ENCODE measurements at places on chromosomes 7 and 10.
A peak's percentile ranks its signal among the peaks of the same experiment; 100 is the strongest.

GRCh38 chr7:50394315-50394714, 55.8 kb downstream of the FIGNL1 start:
- DNase-seq: no peak

GRCh38 chr7:91894781-91895480, 14.4 kb upstream of the MTERF1 start:
- DNase-seq: no peak

DNA sequence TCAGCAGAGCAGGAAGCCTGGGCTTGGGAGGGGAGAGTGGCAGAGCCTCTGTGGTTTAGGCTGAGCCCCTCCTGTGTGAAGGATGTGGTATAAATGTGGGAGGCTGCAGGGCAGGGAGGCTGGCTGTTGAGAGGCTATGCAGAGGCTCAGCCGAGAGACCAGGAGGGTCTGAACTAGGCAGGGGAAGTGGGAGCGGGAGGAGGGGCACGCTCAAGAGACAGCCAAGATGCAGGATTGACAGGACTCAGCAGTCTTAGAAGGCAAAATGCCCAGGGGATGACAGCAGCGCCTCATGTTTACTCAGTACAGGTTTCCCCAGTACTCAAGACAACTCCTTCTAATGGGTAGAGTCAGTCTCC, 24.3 kb downstream of the BTBD16 start:
- DNase-seq: no peak

DNA sequence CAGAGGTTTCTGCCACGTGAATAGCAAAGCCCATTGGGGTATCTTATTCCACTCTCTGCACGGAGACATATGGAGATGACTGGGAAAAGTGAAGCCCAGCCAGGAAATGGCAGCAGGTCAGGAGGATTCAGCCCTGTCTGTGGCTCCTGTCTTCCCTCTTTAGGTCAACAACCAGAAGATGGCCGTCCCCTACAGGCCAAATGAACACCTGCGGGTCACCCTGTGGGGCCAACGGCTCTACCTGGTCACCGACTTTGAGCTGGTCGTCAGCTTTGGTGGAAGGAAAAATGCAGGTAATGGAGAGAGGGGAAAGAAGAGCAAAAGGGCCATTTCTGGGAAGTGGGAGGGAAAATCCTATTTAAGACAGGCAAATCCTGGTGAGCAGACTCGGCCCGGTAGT, 38.3 kb downstream of the EPHB4 start:
- no peak for DNase-seq

DNA sequence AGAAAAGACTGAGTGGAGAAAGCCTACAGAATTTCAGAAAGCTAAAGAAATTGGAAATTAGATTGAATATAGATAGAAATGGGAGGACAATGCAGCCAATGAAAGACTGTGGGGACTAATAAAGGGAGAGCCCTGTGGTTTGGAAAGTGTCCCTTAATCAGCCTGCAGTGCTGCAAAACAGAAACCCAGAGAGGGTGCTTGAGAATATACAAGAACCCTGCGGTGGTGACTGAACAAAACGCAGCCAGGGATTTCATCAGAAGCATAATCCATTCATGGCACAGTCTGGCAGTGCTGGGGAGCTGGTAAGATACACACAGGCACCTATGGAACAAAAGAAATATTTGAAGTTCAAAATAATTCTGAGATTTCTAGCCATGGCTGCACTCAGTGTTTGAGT, 19.1 kb downstream of the CEP41 start:
- DNase-seq: peak; percentile 77

- DNase-seq: no peak
These were observed 1.4 kb downstream of the SSC4D start for GRCh38 chr7:76408121-76408560.

- DNase-seq: no peak
These were observed 48.1 kb upstream of the COMTD1 start for GRCh38 chr10:75283671-75284470.

DNA sequence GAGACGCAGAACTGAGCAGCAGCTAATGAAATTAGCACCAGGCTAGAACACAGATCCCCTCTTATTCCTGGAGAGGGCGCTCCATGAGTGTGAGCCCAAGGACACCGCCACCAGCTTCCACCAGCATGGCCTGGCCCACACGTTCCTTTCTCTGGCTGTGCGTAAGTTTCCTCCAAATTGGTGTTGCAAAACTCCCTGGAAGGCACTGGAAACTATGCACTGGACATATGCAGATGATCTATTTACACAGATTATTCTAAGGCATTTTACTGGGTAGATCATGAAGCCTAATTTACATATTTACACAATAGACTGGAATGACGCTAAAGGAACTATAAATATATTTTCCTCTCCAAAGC, 455.6 kb upstream of the FOXK1 start:
- DNase-seq: no peak

- no peak for DNase-seq
These were observed 177.1 kb upstream of the TRIM24 start for GRCh38 chr7:138282997-138283396.

DNA sequence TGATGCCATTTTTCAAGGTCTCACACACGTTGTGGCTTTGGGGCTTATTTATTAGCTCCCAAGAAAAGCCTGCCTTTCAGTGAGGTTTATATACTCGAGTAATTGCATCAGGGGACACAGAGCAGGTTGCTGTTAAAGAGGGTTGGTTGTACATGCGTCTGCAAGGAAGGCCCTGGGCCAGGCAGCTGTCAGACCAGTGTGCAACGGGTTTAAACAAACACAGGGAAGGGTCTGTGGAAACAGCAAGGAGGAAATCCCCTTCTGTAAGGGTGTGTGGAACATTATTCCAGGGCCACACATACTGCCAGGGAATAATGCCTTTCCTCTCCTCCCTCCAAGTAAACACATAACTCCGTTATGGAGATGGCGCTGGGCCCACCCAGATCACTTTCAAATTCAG, 1.7 kb upstream of the CHST15 start:
- no peak for DNase-seq

DNA sequence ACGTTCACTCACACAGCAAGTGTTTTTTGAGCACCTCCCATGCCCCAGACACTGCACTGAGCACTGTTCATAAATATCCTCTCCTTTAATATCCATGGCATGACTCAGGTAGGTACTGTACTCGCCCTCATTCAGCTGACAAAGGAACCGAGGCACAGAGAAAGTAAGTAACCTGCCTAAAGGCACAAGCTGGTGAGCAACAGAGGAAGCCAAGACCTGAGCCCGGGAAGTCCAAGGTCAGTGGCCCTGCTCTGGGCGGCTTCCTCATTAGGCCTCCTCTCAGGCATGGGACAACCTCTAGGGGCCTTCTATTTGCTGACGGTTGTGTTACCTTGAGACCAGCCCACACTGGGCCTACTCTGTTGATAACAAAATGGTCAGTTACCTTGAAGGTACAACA, 45.1 kb upstream of the EZH2 start:
- no peak for DNase-seq

DNA sequence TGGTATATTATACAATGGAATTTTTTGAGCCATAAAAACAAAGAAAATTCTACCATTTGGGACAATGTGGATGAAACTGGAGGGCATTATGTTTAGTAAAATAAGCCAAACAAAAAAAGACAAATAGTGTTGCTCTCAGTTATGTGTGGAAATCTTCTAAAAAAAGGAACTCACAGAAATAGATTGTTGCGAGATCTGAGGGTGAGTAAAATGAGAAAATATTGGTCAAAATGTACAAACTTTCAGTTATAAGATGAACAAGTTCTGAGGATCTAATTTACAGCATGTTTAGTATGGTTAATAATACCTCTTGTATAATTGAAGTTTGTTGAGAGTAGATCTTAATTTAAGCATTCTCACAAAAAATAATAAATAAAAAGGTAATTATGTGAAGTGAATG, 291.2 kb downstream of the KIF20B start:
- no peak for DNase-seq

- DNase-seq: no peak
These were observed 82.3 kb downstream of the LHPP start for GRCh38 chr10:124543971-124544370.

- DNase-seq: no peak
These were observed 422.8 kb downstream of the DPP6 start for GRCh38 chr7:154474903-154475520.

- no peak for DNase-seq
These were observed 4.7 kb upstream of the PWWP2B start for GRCh38 chr10:132392184-132392800.

- no peak for DNase-seq
These were observed 29.9 kb downstream of the ADCYAP1R1 start for GRCh38 chr7:31082017-31082416.

DNA sequence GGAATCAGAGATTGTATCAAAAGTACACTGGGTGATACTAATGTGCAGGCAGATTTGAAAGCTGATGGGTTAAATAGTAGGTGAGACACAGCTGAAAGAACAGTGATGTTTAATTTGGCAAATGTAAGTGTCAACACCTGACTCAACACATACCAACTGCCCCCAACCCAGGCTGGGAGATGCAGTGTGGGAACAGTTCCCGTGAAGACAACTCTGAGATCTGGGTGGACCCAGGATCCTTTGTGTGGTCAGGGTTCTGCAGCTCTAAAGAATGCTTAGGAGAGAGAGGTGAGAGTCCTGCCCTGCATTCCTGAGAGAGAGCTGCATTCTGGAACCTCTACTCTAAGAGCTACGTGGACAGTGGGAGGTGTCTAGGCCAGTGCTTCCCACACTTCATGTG, 479.7 kb downstream of the RPS24 start:
- DNase-seq: no peak

- no peak for DNase-seq
These were observed 1472.6 kb upstream of the CELF2 start for GRCh38 chr10:9545073-9545472.

DNA sequence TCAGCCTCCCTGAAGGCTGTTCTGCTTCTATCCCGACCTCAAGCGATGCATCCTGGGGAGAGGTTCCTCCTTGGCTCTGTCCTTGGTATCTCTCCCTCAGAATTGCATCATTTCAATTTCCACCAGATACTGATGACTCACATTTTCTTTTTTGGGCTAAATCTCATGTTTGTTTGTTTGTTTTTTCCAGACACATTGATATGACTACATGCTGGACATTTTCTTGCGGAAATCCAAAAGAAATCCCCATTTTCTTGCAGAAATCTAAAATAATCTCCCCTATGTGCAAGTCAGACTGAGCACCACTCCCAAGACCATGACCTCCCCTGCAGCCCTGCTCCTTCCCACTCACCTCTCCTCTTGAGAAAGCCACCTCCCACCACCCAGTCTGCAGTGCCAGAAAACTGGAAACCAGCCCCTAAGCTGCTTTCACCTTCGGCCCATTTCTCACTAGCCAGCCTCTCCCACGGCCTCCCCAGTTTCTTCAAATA, 260.2 kb upstream of the PRKCQ start:
- no peak for DNase-seq

DNA sequence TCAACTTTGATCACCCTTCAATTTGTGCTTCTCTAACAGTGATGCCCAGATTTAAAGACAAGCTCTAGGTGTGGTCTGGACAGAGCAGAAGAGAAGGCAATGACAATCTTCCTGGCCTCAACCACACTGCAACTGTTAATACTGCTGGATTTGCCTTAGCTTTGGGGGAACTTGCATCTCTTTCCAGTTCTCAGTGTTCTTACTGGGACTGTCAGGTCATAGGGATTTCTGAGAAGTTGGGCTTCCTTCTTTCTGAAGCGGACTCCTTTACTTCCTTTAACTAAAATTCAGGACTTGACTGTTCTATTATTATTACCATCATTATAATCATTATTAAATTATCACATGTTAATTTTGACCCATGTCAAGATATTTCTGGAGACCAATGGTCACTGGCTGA, 80.8 kb downstream of the OSBPL3 start:
- no peak for DNase-seq

GRCh38 chr10:128418819-128419218, 292.6 kb upstream of the MKI67 start:
- no peak for DNase-seq

DNA sequence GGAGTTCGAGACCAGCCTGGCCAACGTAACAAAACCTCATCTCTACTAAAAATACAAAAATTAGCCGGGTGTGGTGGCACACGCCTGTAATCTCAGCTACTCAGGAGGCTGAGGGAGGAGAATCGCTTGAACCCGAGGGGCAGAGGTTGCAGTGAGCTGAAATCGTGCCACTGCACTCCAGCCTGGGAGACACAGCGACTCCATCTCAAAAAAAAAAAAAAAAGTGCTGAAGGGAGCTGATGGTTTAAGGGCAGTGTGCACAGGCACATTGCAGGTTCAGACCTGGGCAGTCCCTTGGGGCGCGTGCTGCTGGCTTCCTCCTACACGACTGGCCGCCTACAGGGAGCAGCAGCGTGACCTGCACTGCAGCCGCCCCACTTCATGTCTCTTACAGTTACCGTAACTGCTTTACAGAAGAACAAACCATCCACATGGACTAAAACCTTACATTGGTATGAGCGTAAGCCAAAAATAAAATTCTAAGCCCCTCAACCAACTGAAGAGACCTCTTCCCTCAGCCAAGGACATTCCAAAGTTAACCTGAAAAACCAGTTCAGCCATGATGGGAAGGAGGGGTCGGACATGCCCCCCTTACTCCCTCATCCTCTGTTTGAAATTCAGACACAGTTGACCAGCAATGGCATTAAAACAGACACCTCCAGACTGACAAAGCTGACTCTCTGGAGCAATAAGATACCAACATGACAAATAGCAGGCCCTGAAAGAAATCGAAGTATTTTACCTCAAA, 262.2 kb downstream of the ZMYND11 start:
- no peak for DNase-seq

DNA sequence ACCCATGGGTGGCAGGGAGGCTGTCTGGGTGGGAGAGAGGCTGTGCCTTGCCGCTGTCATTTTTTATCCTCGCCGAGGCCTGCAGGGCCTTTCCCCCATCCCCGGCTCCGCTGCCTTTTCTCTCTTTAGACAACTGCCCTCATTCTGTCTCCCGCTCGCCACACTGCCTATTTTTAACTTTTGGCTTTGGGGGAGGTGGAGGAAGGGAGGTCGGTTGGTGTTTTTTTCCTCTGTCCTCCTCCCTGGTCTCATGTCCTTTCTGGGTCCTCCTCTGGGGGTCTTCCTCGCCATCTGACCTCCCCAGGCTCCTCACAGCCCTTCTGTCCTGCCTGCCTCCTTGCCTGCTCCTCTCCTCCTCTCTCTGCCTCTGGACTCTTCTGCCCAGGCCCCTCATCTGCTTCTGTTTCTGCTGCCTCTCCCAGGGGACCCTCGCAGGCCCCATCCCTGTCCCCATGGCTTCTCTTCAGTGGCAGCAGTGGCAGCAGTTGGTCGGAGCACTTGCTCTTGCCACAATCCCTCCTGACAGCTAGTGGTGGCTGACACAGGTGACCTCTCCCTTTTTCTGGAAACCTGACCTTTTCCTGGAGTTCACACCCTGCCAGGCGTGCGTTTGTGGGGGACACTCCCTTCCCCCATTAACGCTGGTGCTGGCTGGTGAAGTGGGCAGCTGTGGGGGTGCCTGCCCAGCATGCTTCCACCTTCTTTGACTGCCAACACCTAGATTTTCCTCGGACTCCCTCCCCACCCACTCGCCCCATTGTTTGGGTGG, 19.5 kb upstream of the PCBD1 start:
- DNase-seq: no peak

Data from NCI-H1105 (cell line).